NCI-H510A (cell line): ENCODE measurements at places on chromosomes 13 and 19.

DNA sequence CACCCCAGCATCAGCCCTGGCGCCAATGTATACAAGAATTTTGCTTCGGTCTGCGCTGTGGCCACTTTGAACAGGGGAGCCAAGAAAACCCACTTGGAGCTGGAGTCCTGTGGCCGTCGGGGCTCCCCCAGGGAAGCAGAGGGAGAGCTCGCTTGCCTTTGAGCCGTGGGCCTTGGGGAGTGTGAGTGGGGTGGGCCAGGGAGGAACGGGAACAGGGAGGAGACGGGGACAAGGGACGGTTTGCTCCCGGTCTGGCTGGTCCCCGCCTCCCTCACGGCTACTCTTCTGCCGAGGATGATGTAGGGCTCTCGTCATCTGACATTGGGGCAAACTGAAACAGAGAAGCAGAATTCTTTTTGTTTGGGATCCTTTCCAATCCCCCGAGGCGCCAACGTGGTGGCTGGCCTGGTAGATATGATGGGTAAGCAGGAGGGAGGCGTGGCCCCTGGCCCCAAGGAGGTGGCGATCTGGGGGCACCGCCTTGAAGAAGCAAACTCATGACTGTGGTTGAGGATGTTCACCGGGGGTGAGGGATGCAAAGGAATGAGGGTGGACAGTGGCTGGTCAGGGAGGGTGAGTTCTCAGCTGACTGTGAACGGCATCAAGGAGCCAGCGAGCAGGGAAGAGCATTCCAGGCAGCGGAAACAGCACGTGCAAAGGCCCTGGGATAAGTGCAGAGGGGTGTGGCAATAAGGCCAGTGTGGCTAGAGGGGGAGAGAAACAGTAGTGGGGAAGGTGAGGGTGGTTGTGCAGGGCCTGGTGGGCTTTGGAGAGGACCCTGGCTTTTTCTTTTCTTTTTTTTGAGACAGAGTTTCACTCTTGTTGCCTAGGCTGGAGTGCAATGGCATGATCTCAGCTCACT is 10.9 kb upstream of the SPC24 start:
- no peak for DNase-seq

DNA sequence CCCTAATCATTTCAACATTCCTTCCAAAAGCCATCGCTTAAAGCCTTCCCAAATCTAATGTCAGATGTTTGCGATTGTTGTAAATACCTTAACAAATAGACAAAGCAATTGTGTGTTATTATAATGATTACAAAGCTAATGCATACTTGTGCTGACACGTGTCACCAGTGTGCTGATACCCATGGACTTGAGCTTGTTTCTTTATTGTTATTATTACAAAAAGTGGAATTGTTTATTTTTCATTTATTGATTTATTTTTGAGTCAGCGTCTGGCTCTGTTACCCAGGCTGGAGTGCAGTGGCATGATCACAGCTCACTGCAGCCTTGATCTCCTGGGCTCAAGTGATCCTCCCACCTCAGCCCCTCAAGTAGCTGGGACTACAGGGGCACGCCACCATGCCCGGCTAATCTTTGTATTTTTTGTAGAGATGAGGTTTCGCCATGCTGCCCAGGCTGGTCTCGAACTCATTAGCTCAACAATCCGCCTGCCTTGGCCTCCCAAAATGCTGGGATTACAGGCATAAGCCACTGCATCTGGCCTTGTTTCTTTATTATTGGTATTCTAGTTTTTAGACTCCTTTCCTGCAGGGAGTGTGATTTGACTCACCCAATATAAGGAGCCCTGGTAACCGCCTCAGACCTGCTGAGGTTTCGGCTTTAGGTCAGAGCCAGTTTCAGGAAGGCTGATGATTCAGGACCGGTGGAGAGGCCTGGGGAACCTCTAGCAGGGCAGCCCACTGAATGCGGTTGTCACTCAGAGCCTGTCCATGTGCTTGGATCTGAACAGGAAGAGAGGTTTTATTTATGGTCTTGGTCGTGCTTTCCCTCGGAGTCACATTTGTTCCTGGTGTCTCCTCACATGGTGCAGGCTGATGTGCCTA is 2.1 kb upstream of the FBXO17 start:
- no peak for DNase-seq

DNA sequence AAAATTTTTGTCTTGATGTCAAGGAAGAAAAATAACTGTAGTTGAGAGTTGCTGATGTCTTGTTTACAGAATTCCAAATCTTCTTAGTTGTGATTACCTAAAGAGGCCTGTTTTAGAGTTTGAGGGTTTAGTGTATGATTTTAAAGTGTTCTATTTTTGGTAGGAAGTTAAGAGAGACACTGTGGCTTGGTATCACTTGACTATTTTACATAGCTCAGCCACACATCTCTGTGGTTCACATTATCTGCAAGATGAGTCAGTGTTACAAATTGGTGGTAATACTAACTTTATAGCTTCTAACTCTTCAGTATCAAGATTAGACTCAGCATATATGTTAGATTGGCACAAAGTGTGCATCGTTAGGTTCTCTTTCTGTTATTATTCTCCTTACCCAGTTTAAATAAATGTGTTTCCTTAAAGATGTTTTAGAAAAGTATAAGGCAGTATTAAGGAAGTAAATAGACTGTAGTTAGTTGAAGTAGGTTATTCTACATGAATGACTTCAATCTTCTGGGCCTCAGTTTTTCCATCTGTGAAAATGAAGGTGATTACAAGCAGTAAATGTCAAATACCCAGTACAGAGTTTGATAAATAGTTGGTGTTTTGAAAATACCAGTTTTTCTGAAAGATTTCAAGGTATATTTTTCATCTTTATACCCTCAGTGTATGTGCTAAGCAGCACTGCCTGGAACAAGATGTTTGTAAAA is 33.4 kb downstream of the COG6 start:
- no peak for DNase-seq

GRCh38 chr13:52125547-52125946 is 3.3 kb downstream of the NEK5 start:
- no peak for DNase-seq
